ENCODE measurements at places on chromosomes 4 and X. TPM values are rescaled to one million over a fixed set of nuclear protein-coding genes. Genes with fewer than 3 reads are reported as not detected.

GRCh38 chr4:25271866-25272265 lies 38.0 kb downstream of the PI4K2B start:
- no peak for DNase-seq
- no peak overlapping the region for H3K27ac ChIP-seq
- no peak overlapping the region for H3K4me3 ChIP-seq
- H3K27me3 ChIP-seq, result no peaks in the 10 kb centered on the region
- H3K4me1 ChIP-seq, result no peaks in the 10 kb centered on the region

DNA sequence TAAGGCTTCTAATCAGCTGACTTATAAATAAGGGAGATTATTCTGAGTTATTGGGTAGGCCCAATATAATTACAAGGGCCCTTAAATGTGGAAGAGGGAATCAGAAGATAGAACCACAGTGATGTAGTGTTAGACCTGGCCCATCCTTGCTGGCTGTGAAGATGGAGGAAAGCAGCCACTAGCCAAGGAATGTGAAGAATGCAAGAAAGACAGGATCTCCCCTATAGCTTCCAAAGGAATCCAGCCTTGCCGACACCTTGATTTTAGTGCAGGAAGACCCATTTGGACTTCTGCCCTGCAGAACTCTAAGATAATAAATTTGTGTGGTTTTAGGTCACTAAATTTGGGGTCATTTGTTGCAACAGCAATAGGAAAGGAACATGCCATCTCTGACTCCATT lies 150.6 kb downstream of the SPATA18 start:
- DNase-seq, result no peak
- H3K4me3 ChIP-seq, result no peak overlapping the region
- H3K4me1 ChIP-seq, result no peaks in the 10 kb centered on the region
- no peaks in the 10 kb centered on the region for H3K36me3 ChIP-seq

- DNase-seq, result no peak
- no peak overlapping the region for H3K27ac ChIP-seq
- H3K4me3 ChIP-seq, result no peak overlapping the region
- no peaks in the 10 kb centered on the region for H3K36me3 ChIP-seq
- peaks cover 8% of the 10 kb centered on the region for H3K4me1 ChIP-seq
- no peaks in the 10 kb centered on the region for H3K27me3 ChIP-seq
Observed at GRCh38 chr4:153409412-153409811, 56.7 kb upstream of the TMEM131L start.

- no peak overlapping the region for H3K4me3 ChIP-seq
- no peak overlapping the region for H3K27ac ChIP-seq
- no peaks in the 10 kb centered on the region for H3K27me3 ChIP-seq
- no peaks in the 10 kb centered on the region for H3K4me1 ChIP-seq
- no peaks in the 10 kb centered on the region for H3K36me3 ChIP-seq
- no peak for DNase-seq
Observed at GRCh38 chr4:87304745-87305432, 17.8 kb downstream of the HSD17B13 start.

DNA sequence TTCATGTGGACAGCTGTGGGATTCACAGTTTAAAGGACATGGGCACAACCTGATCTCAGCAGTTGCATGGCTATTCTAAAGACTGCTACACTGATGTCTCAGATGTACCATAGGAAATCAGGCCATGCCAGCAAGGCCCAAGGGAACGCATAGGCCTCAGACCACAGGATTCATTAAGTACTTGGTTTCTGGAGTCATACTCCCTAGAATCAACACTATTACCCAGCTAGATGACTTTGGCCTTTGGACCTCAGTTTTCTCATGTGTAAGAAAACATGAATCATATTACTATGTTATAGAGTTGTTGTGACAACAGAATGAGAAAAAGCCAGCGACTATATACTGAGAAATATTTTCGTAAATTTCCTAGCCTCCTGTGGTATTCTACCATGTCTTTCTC lies 67.9 kb downstream of the NHS start:
- DNase-seq, result no peak
- H3K36me3 ChIP-seq, result no peaks in the 10 kb centered on the region
- H3K4me3 ChIP-seq, result no peak overlapping the region
- no peaks in the 10 kb centered on the region for H3K4me1 ChIP-seq
- H3K27me3 ChIP-seq, result no peaks in the 10 kb centered on the region
- H3K27ac ChIP-seq, result no peak overlapping the region

GRCh38 chr4:23135792-23136645 lies 443.3 kb downstream of the GBA3 start:
- no peaks in the 10 kb centered on the region for H3K36me3 ChIP-seq
- H3K4me3 ChIP-seq, result no peak overlapping the region
- no peak for DNase-seq
- no peaks in the 10 kb centered on the region for H3K4me1 ChIP-seq

- no peak for DNase-seq
- no peaks in the 10 kb centered on the region for H3K36me3 ChIP-seq
- H3K27me3 ChIP-seq, result no peaks in the 10 kb centered on the region
- no peaks in the 10 kb centered on the region for H3K4me1 ChIP-seq
- H3K27ac ChIP-seq, result no peak overlapping the region
- H3K4me3 ChIP-seq, result no peak overlapping the region
Observed at GRCh38 chr4:174697202-174697601, 131.8 kb downstream of the GLRA3 start.

- DNase-seq, result no peak
- H3K27me3 ChIP-seq, result no peaks in the 10 kb centered on the region
- H3K36me3 ChIP-seq, result no peaks in the 10 kb centered on the region
- H3K4me3 ChIP-seq, result peak overlapping the region; percentile 65
- no peaks in the 10 kb centered on the region for H3K4me1 ChIP-seq
Observed at GRCh38 chrX:21661316-21661715, 3.2 kb upstream of the KLHL34 start.

DNA sequence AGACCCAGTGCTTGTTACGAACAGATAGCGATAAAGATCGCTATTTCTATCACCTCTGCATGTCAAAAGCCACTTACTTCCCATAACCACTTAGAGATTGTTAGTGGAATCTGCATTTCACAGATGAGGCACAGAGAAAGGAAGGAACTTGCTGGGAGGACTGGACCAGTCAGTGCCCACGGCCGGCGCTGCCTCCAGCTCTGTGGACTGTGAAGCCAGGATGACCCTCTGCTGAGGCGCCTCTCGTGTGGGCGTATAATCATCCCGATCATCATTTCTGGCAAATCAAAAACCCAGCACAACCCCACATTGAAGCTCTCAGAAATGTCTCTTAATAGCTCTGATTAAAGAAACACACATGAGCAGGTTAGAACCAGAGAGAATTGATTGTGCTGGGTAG lies 61.5 kb upstream of the ADRA2C start:
- H3K27ac ChIP-seq, result no peak overlapping the region
- no peak overlapping the region for H3K4me3 ChIP-seq
- H3K36me3 ChIP-seq, result no peaks in the 10 kb centered on the region
- H3K27me3 ChIP-seq, result peaks cover 65% of the 10 kb centered on the region
- no peaks in the 10 kb centered on the region for H3K4me1 ChIP-seq

GRCh38 chr4:79198951-79199587 lies 126.8 kb downstream of the NAA11 start:
- DNase-seq, result no peak
- no peaks in the 10 kb centered on the region for H3K4me1 ChIP-seq
- no peak overlapping the region for H3K4me3 ChIP-seq
- H3K27me3 ChIP-seq, result no peaks in the 10 kb centered on the region

- no peaks in the 10 kb centered on the region for H3K27me3 ChIP-seq
- no peaks in the 10 kb centered on the region for H3K4me1 ChIP-seq
- no peak overlapping the region for H3K27ac ChIP-seq
- no peaks in the 10 kb centered on the region for H3K36me3 ChIP-seq
- H3K4me3 ChIP-seq, result no peak overlapping the region
Observed at GRCh38 chr4:177185151-177185550, 124.5 kb upstream of the NEIL3 start.

- no peaks in the 10 kb centered on the region for H3K27me3 ChIP-seq
- no peaks in the 10 kb centered on the region for H3K36me3 ChIP-seq
- H3K4me3 ChIP-seq, result no peak overlapping the region
Observed at GRCh38 chrX:46326161-46326560, 219.1 kb downstream of the ZNF674 start.

GRCh38 chrX:44903830-44904530 lies 31.0 kb downstream of the KDM6A start:
- no peaks in the 10 kb centered on the region for H3K27me3 ChIP-seq
- no peaks in the 10 kb centered on the region for H3K36me3 ChIP-seq
- H3K4me3 ChIP-seq, result no peak overlapping the region
- H3K27ac ChIP-seq, result no peak overlapping the region

DNA sequence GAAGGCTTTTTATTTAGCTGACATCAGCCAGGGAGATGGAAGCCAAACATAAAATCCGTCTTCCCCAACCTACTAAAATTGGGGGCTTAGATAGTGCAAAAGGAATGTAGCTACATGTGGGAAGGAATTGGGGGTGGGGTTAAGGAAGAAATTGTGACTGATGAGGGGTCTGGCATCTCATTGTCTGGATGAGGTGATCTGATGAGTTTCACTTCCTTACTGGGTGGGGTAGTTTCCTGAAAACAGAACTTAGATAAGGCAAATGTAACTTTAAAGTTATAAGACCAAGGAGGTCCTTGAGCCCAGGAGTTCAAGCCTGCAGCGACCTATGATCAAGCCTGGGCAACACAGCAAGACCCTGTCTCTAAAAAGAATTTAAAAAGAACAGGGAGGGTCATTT lies 105.5 kb upstream of the NEIL3 start:
- H3K36me3 ChIP-seq, result no peaks in the 10 kb centered on the region
- no peaks in the 10 kb centered on the region for H3K4me1 ChIP-seq
- H3K27ac ChIP-seq, result no peak overlapping the region
- no peaks in the 10 kb centered on the region for H3K27me3 ChIP-seq
- DNase-seq, result no peak
- no peak overlapping the region for H3K4me3 ChIP-seq

GRCh38 chrX:108557580-108557979 lies 117.9 kb downstream of the COL4A5 start:
- H3K4me1 ChIP-seq, result no peaks in the 10 kb centered on the region
- peaks cover 8% of the 10 kb centered on the region for H3K27me3 ChIP-seq
- no peaks in the 10 kb centered on the region for H3K36me3 ChIP-seq
- no peak for DNase-seq

DNA sequence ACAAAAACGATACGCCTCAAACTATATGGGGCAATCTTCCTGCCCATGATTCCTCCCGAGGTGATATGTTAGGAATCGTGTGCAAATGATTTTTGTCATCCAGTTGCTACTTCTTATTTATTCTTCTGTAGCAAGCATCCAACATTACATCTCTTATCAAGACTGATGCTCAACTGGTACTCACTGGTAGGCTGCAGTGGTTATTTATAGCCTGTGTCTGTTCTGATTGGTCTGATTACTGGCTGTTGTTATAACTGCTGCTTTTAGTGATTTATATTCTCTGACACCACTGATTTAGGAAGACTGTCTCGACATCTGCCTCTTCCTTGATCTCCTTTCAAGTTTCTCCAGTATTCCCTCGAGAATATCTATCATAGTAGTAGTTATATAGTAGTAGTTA lies 165.8 kb downstream of the LARP7 start:
- no peaks in the 10 kb centered on the region for H3K27me3 ChIP-seq
- DNase-seq, result no peak

DNA sequence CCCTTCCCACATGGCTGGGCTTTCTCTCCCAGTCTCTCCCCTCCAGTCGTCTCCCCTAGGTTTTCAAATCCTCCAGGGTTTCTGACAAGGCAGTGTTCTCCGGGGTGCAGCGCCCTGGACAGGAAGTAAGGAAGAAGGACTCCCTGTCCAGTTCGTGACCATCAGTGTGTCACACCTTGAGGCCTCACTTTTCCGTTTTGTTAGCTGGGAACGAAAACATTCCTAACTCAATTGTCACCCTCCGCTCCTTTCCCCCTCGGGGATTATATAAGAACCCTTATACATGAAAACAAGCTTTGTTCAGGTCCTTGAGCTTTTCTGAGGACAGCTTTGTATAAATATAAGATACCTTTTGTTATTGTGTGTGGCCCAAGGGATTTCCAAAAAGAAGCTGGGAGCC lies 92.1 kb downstream of the KDR start:
- H3K4me3 ChIP-seq, result no peak overlapping the region
- H3K4me1 ChIP-seq, result no peaks in the 10 kb centered on the region
- H3K36me3 ChIP-seq, result no peaks in the 10 kb centered on the region
- no peak for DNase-seq

DNA sequence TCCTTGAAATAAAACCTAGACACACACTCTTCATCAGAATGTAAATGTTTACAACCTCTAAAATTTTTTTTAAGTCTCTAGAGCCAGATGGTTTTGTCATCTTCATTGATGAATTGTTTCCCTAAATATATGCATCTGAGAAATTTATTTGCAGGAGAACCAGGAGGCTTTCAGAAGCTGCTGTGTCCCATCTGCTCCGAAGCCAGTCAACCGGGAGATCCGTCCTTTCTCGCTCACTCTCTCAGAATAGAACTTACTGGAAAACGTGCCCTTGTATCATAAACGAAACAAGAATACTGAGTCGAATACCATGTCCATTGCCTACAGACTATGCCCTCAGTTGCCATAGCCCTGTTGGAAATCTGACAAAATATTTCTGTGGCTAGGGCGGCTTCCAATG lies 103.5 kb downstream of the SLC34A2 start:
- no peak overlapping the region for H3K27ac ChIP-seq
- DNase-seq, result no peak
- H3K36me3 ChIP-seq, result no peaks in the 10 kb centered on the region
- H3K4me3 ChIP-seq, result no peak overlapping the region
- no peaks in the 10 kb centered on the region for H3K4me1 ChIP-seq

GRCh38 chr4:155629183-155629825 lies 37.3 kb upstream of the GUCY1A1 start:
- H3K27ac ChIP-seq, result no peak overlapping the region
- H3K27me3 ChIP-seq, result no peaks in the 10 kb centered on the region
- no peaks in the 10 kb centered on the region for H3K4me1 ChIP-seq
- no peak for DNase-seq

- H3K36me3 ChIP-seq, result no peaks in the 10 kb centered on the region
- DNase-seq, result no peak
- peaks cover 7% of the 10 kb centered on the region for H3K4me1 ChIP-seq
- no peak overlapping the region for H3K27ac ChIP-seq
- peak overlapping the region; percentile 76 for H3K4me3 ChIP-seq
Observed at GRCh38 chrX:48890296-48890925, 7.2 kb downstream of the TIMM17B start.

- no peak overlapping the region for H3K4me3 ChIP-seq
- H3K36me3 ChIP-seq, result no peaks in the 10 kb centered on the region
- H3K27ac ChIP-seq, result no peak overlapping the region
- H3K4me1 ChIP-seq, result no peaks in the 10 kb centered on the region
Observed at GRCh38 chr4:172785613-172786012, 383.0 kb upstream of the GALNT7 start.

The KCTD8 gene
- total RNA-seq, result 0.56 TPM

The SPANXB1 gene
- total RNA-seq, result not detected

The SULT1B1 gene
- total RNA-seq, result 0.27 TPM

The MFSD8 gene
- total RNA-seq, result 6.0 TPM

The SRPX gene
- total RNA-seq, result 17.2 TPM

The MAGED4B gene
- total RNA-seq, result 0.59 TPM

The SYNPO2 gene
- 2,172 TPM for total RNA-seq

The SPATA4 gene
- 0.44 TPM for total RNA-seq

The ANXA10 gene
- total RNA-seq, result not detected

The KLHL2 gene
- total RNA-seq, result 4.2 TPM

The DCAF8L2 gene
- total RNA-seq, result not detected

The CXCL6 gene
- not detected for total RNA-seq

The RPGR gene
- total RNA-seq, result 4.8 TPM
